PC-3 (cell line): ENCODE measurements at places on chromosomes 5 and 9.
A peak's percentile ranks its signal among the peaks of the same experiment; 100 is the strongest.

GRCh38 chr9:136576269-136576626, 30.4 kb upstream of the NOTCH1 start:
- peak; percentile 77 for DNase-seq

DNA sequence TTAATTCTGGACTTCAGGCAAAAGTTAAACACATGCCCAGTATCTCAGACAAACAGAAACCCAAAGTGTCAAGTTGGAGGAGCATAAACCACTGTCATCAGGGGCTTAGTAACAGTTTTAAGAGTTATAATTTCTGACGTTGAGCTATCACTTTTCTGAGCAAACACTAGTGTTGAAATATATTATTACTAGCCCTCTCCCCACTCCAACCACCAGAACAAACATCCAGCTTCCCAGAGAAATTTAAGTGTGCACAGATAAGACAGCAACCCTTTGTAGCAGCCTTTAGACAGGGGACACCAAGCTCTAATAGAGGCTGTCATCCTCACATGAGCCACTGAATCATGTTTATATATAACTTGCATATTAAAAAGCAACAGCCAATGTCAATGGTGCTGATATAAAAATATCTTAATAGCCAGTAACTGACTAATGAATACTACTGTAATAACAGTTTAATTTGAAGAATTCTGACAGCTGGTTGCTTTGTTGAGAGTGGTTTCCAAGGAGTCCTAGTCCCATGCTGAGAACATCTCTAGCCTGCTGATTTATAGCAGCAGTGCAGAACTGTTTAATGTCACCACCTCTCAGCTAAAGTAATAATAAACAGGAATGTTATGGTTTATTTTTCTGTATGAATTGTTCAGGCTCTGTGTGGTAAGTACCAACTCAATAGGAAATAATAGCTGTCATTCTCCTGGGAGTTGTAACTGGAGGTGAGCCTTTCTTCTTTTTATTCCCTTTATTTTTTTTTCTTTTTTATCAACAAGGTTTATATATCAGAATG, 528.7 kb upstream of the ZNF608 start:
- DNase-seq: peak; percentile 8

- no peak for DNase-seq
Observed at GRCh38 chr9:82600536-82601292, 462.2 kb downstream of the RASEF start.

- no peak for DNase-seq
Observed at GRCh38 chr5:31090467-31090866, 103.0 kb upstream of the CDH6 start.

DNA sequence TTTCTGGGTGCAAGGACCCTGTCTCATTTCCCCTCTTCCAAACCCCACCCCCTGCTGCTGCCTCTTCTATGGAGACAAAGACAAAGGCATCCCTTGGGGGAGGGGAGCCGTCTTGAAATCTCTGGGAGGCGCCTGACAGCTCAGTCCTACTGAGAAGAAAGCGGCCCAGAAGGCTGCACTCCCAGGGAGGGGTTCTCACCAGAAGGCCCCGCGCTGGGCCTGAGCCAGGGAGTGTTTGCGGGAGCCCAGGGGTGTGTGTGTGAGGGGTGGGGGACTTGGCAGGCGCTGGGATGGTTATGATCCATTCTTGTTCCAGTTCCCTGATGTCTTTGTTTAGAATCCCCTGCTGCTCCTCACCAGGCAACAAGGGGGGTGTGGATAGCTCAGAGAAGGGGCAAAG, 45.7 kb upstream of the ALDH1B1 start:
- DNase-seq: no peak

- no peak for DNase-seq
Observed at GRCh38 chr9:35561468-35562261, 43.4 kb upstream of the TESK1 start.

DNA sequence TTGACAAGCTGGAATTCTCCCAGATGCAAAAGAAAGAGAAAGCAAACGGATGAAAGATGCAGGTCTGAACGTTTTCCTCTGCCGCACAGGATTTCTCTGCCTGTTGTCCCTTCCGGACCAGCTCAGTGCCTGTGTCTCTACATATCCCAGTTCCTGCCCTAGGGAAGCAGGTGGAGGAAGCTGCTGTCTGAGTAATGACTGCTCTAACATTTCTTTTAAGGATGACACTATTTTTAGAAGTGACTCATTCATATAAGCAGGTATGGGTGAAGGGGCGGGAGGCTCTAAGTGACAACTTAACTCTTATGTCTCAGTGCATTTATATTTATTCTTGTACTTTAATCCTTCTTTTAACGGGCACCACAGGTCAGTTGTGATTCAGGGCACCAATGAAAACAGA, 128.8 kb downstream of the SLC24A2 start:
- peak; percentile 57 for DNase-seq

- peak; percentile 1 for DNase-seq
Observed at GRCh38 chr9:118643118-118643517, 726.1 kb downstream of the BRINP1 start.

DNA sequence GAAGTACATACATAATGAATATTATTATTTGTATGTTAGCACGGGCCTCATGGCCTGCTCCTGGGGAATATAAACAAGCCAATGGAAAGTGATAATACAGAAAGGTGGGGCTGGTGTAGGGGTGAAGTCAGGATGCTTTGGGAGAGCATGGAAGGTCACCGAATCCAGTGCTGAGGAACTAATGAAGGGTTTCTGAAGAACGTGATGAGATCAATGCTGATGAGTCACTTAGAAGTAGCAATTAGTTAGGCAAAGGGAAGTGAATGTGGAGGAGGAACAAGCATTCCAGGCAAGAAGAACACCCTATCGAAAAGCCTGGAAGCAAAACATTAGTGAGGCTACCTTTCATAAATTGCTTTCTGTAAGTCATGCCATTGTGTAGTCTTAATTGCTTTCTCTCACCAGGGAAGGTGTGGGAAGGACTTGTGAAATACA, 2.1 kb downstream of the ANXA1 start:
- no peak for DNase-seq

- peak; percentile 46 for DNase-seq
Observed at GRCh38 chr5:127290019-127290945, at the start of gene MEGF10. TSS of gene MEGF10 (plus strand) at chr5:127290796. CDS start at chr5:127331309, 40,513 bp downstream.

GRCh38 chr5:105865834-105866233, 1804.9 kb downstream of the EFNA5 start:
- no peak for DNase-seq

DNA sequence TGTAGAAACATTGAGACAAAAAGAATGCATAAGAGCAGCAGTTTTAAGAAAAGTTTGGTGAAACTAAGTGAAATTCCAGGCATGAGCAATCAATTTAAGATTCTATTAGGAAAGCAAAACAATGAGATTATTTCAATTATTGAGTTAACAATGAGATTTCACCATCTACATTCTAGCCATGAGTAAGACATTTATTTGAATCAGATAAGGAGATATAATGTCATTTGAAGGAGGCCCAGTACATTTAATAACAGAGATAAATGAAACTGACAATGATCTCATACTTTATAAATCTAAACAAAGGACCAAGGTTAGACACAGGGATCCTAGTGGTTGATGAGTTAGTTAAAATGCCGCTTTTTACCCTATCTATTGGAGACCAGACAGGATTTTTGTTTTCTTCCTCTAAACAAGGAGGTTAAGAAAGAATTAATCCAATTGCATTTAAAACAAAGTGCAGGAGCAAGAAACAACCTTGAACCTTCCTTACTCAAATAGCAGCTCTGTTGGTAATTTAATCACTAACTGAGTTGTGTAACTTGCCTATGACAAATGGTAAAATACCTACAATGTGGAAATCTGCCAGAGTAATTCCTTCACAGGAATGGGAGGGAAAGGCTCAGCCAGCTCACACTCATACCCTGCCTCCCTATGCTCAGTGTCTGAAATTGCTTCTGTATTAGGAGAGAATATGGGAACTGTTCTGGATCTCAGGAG, 103.5 kb upstream of the NR3C1 start:
- DNase-seq: peak; percentile 94

GRCh38 chr9:93231121-93231694, 47.3 kb downstream of the WNK2 start:
- no peak for DNase-seq

DNA sequence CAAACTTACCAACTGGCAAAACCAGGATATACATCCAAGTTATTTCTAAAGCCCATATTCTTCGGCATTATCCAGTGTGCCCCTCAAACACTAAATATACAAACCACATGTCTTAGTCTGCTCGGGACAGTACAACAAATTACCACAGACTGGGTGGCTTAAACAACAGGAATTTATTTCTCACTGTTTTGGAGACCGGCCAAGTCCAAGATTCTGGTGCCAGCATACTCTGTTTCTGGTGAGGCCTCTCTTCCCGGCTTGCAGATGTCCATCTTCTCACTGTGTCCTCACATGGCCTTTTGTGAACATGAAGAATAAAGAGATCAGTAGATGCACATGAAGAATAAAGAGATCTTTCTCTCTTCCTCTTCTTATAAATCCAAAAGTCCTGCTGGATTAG, 12.9 kb upstream of the SLCO6A1 start:
- DNase-seq: peak; percentile 23

GRCh38 chr9:26439061-26439624, 453.5 kb downstream of the CAAP1 start:
- no peak for DNase-seq

DNA sequence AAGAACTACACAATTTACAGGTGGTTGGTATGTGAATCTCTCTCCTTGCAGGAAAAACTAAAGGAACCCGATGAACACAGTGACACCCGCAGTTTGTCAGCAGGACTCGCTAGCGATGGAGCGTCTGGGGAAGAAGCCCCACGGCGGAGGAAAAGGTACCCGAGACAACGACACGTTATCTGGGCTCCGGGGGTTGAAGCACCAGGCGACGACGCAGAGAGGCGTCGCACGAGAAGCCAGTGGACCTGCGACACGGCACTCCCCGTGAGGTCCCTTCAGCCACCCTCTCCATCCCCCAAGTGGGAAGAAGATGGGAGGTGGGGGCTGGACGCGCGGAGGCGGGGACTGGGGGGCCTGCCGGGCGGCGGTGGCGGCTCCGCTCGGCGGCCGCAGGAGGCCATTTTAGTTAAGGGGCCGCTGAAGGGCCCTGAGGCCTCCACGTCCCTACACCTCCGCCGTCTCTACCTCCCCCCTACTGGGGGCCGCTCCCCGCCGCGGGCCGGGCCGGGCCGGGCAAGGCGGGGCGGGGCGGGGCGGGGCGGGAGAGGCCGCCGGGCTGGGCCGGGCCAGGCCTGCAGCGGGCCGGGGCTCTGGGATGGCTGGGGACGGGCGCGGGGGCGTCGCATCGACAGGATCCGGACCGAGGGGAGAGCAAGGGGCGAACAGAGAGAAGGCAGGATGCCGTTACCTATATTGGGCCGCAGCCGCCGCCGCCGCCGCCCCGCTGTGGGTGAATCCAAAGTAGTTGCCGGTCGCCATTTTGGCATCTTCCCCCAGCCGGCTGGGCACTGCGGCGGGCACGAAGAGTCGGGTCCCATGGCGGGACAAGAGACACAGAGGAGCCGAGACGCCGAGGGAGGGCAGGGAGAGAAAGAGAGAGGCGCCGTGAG, 754 bp downstream of the ZFR start:
- peak; percentile 25 for DNase-seq

- DNase-seq: peak; percentile 77
Observed at GRCh38 chr5:92641031-92641962, 939.7 kb downstream of the NR2F1-AS1 start.

DNA sequence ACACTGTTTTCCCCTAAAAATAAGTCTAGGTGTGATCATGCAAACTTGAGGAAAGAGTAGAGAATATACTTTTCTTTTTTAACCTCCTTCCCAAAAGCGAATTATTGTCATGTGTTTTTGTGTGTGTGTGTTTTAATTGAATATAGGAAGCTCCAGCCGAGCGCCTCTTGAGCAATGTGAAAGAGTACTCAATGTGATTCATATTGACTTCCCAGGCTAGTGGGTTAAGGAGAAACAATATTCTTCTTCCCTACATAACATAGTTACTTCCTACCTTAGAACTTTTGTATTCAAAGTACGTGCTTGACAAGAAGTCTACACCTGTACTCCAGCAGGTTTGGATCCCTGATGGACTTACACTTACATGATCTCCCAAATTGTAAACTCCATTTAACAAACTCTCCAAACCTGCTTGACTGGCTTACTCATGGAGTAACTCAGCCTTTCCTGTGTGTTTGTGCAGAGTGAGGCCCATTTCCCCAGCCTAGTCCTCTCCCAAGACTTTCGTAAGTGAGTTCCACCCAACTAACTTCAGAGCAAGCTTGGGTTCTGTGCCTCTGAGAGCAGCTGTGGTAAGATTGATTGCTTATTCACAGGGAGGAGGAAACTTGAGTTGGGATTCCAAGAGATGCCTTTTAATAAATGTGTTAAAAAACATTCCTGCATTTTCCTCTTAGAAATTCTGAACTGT, 9.3 kb downstream of the SLC28A3 start:
- DNase-seq: peak; percentile 75

DNA sequence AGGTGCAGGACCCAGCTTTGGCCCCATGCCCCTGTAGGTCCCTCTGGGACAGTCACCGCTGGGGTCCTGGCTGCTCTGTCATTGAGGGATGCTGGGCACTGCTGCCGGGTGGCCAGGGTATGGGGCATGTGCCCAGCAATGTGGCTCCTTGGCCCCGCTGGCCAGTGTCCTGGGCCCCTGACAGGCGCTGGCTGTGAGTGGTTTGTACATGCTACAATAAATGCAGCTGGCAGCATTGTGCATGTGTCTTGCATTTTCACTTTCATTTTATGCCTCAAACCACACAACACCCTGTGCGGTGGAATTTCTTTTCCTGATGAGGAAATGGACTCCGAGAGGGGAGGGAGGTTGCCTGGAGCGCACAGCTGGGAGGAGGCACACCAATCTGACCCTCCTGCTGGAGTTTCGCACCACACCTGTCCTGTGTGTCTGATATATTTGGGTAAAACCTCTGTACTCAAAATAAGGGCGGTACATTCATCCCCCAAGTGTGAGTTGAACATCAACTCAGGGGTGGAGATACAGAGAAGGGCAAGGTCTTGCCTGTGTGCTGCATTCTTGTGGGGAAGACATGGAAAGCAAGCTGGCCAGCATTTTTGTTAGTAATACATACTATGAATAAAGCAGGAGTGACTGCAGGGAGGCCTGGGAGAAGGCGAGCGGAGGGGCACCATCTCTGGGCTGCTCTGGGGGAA, 11.7 kb downstream of the TSPAN17 start:
- DNase-seq: no peak

DNA sequence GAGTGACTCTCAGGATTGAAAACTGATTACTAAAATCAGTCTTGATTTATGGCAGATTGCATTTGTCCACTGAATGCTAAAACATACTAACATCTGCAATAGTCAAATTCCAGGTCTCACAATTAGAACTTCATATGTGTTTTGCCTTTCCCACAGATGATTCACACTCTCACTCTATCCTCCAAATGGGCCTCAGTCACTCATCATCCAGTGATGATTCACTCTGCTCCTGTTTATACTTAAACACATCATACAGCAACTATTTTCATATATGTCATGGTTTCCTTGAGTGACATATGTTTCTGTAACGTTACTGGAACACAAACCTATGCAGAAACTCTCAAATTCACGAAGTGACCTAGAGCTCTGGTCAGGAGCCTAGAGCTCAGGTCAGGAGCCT, 512.9 kb downstream of the HINT1 start:
- DNase-seq: peak; percentile 94

- DNase-seq: peak; percentile 71
Observed at GRCh38 chr5:41843456-41844370, 26.5 kb downstream of the OXCT1 start.
